HFFc6 (cell line): ENCODE measurements at places on chromosomes 6 and 20. TPM values are rescaled to one million over a fixed set of nuclear protein-coding genes. Genes with fewer than 3 reads are reported as not detected.

The SRPK1 gene
- 44.5 to 58.1 TPM (median 49.4 TPM) in 3 replicates for total RNA-seq

GRCh38 chr6:49225471-49225870, 237.6 kb downstream of the MMUT start:
- no peak for DNase-seq

The FILIP1 gene
- 0.06 to 0.24 TPM (median 0.07 TPM) in 3 replicates for total RNA-seq

The SCRT2 gene
- not detected in 2 replicates for total RNA-seq

DNA sequence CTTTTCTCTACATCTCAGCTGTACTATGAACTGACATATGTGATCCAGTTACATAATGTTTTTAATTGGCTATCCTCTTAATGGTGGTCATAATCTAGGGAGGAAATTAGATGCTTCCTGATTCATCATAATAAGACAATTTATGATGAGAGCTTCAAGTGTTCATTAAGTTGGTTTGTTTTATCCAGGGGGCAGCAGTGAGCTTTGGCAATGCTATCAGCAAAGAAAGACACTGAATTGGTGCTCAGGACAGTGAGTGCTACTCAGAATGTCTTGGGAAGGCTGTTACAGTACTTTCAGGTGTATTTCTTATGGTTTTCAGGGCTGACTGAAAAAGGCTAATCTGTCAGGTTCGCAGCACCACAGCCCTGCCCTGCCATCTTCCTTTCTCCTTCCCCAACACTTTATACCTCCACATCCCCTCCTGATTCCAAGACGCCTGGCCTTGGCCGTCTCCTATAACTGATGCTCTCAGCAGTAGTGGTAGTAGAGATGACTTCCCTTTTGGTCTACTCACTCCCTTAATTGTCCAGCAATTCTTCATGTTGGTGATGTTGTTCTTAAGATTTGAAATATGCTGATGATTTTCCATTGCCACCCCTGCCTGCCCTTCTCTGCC, 67.0 kb upstream of the TNFAIP3 start:
- DNase-seq: peak; percentile 47

The GSTA1 gene
- total RNA-seq: 0.20 TPM in 1 of 3 replicates, not detected in the others

- peak; percentile 46 for DNase-seq
Measured at GRCh38 chr6:124869416-124869815, 92.8 kb upstream of the RNF217 start.

GRCh38 chr20:17878912-17879602, 89.5 kb downstream of the SNX5 start:
- DNase-seq: no peak

The DDRGK1 gene
- total RNA-seq: 30.4 to 79.6 TPM (median 61.3 TPM) in 3 replicates

DNA sequence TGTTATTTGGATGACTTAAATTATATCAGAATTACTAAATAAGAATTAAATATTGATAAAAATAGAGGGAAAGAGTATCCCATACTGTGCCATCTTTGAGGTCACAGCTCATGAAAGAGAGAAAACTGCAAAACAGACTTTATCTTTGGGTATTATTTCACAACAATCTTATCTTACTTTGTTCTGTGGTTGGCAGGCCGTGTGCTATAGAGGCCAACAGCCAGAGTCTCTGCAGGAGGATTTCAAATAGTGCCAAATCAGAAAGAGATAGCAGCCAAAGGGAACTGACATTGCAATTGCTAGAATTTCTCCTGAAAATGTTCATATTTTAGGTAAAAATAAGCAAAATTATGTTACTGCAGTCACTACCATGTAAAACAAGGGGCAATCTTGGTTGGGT, 354.2 kb downstream of the GRIK2 start:
- DNase-seq: no peak

The NKX2-2 gene
- total RNA-seq: 0.48 TPM in 1 of 3 replicates, not detected in the others

The FUT9 gene
- not detected in 3 replicates for total RNA-seq

The PGC gene
- total RNA-seq: not detected in 3 replicates
